ENCODE measurements at places on chromosomes 4 and X.
A peak's percentile ranks its signal among the peaks of the same experiment; 100 is the strongest.

- DNase-seq: no peak
Observed at GRCh38 chr4:95129821-95130311, 372.1 kb downstream of the BMPR1B start.

- no peak for DNase-seq
Observed at GRCh38 chr4:189780391-189780790, 160.3 kb upstream of the FRG1 start.

DNA sequence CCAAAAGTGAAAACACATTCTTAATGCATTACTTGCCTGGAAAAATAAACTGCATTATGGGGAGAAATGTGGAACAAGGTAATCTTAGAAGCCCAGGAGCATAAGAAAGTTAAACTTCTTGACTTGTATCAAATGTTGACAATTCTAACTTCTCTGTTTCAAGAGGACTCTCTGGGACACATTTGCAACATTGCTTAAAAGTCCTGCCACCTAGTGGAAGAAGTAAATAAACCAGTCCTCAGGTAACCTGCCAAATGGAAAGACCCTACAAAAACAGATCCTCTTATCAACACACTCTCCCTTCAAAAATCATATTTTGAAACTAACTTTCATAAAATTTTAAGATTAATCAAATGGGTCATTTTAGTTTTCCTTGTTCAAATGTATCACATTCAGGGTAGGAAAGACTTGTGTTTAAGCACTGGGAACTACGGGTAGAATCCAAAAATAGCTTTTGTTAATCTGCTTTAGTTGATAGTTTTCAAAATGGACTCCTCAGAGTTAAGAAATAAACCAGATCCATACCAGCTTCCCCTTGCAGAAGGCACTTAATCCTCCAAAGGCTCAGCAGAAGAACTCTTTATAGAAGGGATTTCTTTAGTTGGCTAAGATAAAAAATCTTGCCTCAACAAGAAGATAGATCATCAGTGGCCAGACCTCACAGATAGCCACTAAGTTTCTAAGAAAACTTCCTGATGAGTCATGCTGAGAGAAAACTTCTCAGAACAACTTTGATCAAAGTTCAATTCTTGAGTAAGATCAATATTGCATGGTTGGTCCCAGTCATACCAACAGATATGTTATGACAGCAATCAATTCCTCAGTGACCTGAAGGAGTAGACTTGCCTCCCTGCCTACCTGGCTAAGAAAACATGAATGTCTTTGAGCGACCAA is 141.7 kb downstream of the HHIP start:
- no peak for DNase-seq

DNA sequence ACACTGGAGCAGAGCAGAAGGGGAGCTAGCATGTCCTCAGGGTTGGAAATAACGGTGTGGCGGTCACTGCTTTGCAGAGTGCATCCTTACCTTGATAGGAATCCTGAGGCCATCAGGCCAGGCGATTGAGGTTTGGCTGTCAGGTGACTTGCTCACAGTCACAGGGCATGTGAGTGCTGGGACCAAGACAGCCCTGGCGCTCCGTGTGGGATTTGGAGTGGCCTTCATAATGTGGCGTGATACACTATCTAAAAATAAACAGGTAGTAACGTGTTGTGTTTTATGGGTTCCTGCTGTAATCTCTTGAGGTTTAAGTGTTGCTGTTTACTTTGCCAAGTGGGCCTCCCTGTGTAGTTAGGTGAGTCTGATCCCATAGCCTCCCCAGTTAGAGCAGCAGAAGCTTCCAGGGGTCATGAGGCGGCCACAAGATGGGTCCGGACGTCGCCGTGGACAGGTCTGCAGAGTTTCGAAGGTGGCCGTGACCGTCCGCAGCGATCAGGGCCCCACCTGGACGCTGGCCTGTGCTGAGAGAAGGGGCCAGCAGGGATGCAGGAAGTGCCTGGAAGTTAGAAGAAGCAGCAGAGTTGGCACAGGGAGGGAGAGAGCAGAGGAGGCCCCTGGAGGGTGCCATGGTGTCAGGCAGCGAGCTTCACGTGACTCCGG is 27.7 kb downstream of the RGS12 start:
- no peak for DNase-seq

DNA sequence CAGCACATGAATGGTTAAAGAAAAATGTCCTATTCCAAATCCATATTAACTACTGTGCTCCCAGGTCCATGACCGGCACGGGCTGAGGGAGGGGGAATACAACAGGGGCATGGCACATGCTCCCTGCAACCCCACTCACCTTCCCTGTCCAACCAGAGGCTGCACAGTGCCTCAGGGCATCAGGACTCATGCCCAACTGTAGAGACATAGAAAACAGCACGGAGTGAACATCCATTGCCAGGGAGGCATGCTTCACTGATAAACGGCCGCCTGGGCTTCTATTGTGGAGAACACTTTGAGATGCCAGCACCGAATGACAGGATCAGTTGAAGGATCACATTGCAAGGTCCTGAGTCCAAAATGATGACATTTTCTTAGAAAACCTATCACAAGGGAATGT is 140.6 kb downstream of the STK32B start:
- no peak for DNase-seq

GRCh38 chr4:47562297-47562696 is 77.2 kb downstream of the ATP10D start:
- DNase-seq: no peak

DNA sequence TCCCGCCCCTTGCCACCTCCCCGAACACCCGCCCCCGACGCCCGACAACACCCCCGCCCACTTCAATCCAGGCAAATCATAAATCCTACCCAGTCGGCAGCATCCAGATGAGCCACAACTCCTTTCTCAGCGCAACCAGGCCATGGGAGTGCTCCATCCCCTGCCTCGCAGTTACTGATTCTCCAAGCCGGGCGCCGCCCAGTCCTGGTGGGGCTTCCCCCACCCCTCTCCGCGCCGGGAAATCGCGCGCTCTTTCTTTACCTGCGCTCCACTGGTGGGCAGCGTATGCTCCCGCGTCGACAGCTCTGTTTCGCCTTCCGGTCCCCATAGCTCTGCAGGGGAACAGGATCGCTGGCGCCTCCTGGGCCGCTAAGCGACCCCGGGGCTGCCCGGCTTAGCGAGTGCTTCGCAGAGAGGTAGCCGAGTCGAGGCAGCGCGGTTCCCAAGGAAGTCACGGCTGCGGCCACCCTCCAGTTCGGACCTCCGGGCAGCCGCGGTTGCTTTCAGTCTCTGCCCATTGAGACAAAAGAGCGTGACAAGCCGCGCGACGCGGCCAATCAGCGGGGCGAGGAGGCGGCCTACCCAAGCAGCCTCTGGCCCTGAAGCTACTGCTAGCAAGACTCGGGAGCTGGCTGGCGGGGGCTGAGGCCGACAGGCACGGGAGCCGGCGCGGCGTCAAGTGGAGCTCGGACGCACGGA is 43.7 kb upstream of the TMSB15B start:
- DNase-seq: peak; percentile 76

DNA sequence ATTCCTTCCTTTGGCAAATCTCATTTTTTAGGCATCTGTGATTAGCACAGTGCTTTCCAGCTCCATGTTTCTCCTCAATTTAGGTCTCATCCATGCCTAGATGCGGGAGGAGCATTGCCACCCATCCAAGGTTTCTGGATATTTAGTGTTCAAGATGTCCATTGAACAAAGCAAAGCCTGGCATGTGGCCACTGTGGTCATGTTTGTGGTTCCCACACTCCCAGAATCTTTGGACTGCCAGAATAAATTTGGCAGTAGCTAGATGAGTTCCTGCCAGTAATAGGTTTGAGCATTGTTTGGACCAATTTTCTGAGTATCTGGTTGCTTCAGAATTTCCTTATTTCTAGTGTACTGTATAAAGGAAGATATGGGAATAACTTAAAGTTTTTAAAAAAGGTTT is 1124.1 kb downstream of the ADGRL3 start:
- no peak for DNase-seq

GRCh38 chr4:184506527-184507121 is 32.3 kb upstream of the IRF2 start:
- no peak for DNase-seq

- no peak for DNase-seq
Observed at GRCh38 chr4:88211473-88212252, 53.2 kb upstream of the ABCG2 start.

GRCh38 chrX:71911731-71912050 is 1.0 kb downstream of the NHSL2 start:
- no peak for DNase-seq

- DNase-seq: no peak
Observed at GRCh38 chrX:150200361-150200760, 162.8 kb upstream of the MAMLD1 start.

- DNase-seq: no peak
Observed at GRCh38 chrX:70033348-70034051, 16.2 kb downstream of the AWAT2 start.

DNA sequence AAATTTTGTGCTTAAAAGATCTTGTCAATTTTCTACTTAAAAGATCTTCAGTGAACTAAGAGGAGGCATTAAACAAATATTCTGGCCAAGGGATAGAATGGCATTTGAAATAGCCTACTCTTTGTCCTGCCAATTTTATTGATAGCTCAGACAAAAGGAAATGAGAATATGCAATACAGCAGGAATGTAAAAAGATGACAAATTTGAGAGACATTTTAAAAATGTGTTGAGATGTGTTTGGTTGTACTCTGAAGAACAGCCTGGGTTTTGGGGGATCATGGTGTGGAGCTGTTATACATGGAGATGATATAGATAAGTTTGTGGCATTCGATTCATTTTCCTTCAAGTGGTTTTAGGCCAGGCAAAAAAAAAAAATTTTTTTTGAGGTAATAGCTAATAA is 11.6 kb upstream of the MAD2L1 start:
- DNase-seq: no peak

- DNase-seq: no peak
Observed at GRCh38 chr4:114136069-114136468, 156.6 kb upstream of the ARSJ start.

GRCh38 chrX:12987900-12988594 is 13.1 kb downstream of the TMSB4X start:
- DNase-seq: no peak

DNA sequence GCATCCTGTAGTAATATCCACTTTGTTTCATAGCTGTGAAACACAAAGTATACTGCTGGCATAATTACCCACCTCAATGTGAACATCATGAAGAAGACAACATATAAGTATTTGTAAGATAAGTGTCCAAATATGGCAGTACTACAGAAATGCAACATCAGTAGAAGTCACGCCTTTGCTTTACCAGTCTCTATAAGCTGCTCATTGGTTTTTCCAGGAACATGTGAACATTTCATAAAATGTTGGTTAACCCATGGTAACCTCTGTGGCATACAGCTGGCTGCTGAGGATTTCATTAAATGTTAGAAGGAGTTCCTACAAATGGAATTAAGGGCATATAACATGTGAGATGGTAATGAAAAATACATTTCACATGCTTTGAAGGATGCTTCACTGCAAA is 77.6 kb downstream of the PPP3CA start:
- no peak for DNase-seq
